Endothelial cell (in vitro differentiated cells): ENCODE measurements at places on chromosomes 7 and 10.

- DNase-seq: no peak
These were observed 88.3 kb downstream of the CHN2 start for GRCh38 chr7:29282819-29283414.

- DNase-seq: no peak
These were observed 45.1 kb upstream of the CDK14 start for GRCh38 chr7:90551036-90551435.

- DNase-seq: no peak
These were observed 99.2 kb downstream of the PTPRN2 start for GRCh38 chr7:158488181-158488971.

GRCh38 chr7:110841840-110842545, 248.9 kb upstream of the LRRN3 start:
- DNase-seq: no peak

DNA sequence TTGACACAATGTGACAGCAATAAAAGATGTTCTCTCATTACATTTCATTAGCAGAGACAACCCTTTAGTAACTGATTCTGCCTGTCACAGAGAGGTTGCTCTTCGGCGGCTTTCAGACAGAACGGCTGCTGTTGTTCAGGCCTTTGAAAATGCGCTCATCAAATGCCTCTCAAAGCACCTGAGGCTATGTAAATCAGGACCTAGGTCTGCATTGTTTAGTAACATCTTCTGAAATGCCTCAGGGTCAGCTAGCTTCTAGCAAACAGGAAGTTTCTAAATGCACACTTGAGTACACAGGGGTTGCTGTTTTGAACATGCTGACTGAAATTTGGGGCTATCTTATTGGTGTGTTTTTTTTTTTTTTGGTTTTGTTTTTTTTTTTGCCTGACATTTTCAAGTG, 143.3 kb upstream of the DKK1 start:
- no peak for DNase-seq

DNA sequence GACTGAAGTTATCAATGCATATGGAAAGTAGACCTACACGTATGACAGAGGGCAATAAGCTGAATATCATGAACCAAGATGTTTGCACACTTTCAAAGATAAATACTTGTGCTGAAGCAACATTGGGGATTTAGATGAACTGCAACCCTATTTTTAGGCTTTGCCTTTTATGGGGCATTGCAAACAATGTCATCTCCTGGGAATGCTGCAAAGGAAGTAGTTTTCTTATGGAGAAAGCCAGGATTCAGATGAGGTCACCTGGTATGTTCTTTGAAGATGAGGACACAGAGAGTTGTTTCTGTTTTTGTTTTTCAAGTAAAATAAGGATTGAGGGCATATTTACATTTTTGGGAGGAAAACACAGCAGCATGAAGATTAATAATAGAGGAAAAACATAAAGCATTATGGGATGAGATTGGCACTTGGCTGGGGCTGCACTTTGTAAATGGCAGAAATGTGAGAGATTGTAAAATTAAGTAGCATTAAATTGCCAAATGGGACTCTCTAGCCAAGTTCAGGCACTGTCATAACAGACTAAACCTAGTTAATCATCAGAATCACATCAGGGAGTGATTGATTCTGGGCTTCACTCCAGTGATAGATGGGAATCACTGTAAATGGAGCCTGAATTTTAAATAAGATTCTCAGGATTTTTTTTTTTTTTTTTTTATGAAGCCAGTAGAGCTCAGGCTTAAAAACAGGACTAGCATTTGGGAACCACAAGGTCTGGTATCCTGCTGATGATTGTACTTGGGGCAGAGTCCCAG, 63.1 kb downstream of the MALRD1 start:
- no peak for DNase-seq

- no peak for DNase-seq
These were observed 8.5 kb upstream of the AOAH start for GRCh38 chr7:36732806-36733205.

GRCh38 chr10:120575411-120575810, 118.4 kb downstream of the PLPP4 start:
- DNase-seq: no peak

DNA sequence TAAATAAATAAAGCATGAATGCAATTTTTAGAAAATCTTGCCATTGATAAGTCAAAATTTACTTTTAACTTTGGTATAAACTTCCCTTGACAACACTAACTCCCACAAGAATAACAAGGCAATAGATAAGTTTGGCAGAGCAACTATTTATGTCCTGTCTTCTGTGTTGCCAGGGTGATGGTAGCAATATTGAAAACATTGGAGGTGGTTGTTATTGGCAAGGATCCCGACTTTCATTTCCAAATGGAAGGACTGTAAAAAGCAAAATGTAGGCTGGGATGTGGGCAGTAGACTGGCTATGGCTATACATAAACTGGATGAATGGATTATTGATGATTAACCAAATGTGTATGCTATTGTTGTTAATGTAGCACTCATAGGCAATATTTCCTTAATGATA, 134.9 kb upstream of the CACNA2D1 start:
- DNase-seq: no peak

GRCh38 chr10:8105932-8106331, 51.4 kb downstream of the GATA3 start:
- no peak for DNase-seq

DNA sequence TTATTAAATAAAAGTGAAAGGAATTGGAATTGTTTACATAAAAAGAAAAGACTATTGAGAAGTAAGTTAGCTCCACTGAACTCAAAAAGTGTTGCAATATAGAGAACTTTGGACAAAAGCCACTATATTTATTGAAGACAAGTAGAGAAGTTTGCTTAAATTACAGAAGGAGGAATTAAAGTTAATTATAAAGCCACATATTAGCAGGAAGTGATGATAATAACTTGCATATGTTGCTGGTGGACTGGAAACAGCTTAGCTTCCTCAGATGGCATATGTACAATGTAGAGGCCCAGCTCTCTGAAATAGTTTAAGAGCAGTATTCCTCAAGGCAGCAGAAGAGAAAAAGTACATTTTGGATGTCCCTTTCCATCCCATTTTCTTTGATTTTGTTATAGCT, 400.7 kb downstream of the GATA3 start:
- no peak for DNase-seq

GRCh38 chr7:23383225-23383624, 84.1 kb downstream of the MALSU1 start:
- no peak for DNase-seq

DNA sequence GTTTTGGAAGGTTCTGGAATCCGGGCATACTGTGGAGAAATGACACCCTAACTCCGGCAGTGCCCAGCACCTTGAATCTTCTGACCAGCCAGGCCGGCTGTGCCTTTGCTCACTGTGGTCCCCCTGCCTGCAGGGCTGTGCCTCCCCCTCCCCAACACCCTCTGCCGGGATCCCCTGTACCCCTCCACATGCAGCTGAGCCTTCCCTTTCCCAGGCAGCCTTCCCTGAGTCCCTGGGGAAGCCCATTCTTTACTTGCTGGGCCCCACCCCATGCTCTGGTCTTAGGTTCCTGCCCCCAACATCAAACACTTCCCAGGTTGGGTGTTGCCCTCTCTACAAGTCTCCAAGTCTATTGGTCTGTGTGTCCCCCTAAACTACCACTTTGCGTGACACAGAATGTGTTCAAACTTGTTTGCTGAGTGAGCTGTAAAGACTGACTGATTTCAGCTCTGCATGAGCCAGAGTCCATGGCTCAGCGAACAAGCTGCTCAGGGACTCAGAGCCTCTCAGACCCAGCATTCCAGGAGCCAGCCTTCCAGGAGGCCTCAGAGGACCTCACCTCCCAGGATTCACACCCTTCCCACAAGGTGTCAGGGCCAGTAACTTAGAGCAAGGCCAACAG, 31.6 kb downstream of the CALML5 start:
- DNase-seq: no peak

GRCh38 chr10:59273445-59273844, 88.9 kb downstream of the FAM13C start:
- DNase-seq: no peak

DNA sequence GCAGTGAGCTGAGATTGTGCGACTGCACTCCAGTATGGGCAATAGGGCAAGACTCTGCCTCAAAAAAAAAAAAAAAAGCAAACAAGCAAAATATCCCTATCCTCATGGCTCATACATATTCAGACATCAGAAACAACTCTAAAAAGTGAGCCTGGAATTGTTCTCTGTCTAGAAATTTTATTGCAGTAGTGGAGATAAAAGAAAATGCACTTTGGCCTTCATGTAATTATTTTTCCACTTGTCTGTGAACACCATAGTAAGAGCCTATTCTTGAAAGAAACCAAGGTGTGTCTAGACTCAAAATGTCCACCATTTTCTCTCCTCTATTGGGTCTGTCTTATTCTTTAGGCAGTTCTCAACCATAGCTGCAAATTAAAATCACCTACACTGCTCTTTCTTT, 30.5 kb upstream of the MCU start:
- no peak for DNase-seq

DNA sequence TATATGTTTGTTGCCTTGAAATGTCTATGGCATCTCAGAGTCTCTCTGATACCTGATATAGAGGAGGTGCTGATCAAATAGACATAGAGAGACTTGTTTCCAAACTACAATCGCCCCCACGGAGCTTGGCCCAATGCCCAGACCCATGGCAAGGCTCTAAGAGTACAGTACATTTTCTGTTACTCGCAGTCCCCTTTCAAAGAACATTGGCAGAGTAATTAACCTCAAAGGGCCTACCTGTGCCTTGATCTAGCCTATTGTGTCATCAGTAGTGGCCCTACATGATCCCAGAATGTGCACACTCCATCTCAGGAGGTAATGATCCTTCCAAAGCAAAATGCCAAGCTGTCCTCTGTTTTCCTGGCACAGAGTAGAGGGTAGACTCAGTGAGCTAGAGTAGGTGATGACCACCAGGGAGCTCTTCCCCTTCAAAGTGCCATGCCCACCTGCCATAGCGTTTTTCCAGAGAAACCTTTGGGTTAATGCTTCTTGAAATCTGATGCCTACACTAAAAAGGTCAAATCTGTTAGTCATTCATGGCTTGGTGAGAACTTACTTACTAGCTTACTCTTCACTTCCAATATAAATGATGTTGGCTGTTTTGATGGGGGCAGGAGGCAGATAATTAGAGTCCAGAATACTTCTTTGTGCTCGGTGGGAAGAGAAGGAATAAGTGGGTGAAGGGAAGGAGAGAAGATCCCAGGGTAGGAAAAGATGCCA, 41.2 kb upstream of the ACSL5 start:
- DNase-seq: no peak

GRCh38 chr10:71367271-71367670, 29.4 kb upstream of the CDH23 start:
- DNase-seq: no peak

GRCh38 chr7:155832581-155832981, 20.3 kb upstream of the SHH start:
- DNase-seq: no peak

GRCh38 chr10:30500963-30501504, 67.0 kb downstream of the MAP3K8 start:
- no peak for DNase-seq

DNA sequence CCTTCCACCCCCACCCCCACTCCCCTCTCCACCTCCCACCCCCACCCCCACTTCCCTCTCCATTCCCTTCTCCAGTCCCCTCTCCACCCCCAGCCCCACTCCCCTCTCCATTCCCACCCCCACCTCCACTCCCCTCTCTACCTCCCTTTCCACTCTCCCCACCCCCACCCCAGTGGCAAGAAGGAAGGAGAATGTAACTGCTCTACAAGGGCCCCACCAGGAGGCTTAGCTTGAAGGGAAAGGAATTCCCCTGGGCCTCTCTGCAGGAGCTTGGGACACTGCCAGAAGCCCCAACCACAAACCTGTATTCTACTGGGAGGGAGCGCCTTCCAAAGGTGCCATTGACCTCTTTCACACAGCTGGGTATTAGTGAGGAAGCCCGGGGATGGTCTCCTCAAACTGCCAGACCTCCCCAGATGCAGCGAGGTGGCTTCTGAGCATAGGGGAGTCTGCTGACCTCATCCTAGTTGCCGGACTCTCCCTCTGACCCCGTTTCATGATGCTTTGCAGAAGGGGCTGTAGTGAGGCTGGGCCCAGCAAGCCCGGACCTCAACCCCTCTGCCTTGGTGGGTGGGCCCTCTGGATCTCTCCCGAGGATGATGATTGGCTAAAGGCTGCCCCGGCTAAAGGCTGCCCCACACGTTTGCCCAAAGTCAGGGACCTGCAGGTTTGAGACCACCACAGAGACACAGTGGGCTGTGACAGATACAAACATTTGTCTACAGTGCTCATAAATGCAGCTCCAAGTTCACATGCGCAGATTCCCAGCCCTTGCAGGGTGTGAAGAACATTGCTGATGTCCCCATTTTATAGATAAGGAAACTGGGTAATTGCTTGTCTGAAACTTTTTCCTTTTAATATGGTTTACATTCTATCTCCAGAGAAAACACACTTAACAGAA, 2.9 kb downstream of the DEPP1 start:
- no peak for DNase-seq
